Gastroesophageal sphincter (tissue), 4 donors: ENCODE measurements at places on chromosomes 4 and X.

- no peak for ATAC-seq
These were observed 6.7 kb downstream of the APOO start for GRCh38 chrX:23901060-23901459.

- no peak for ATAC-seq
These were observed 151.5 kb downstream of the CHIC2 start for GRCh38 chr4:53912766-53913497.

DNA sequence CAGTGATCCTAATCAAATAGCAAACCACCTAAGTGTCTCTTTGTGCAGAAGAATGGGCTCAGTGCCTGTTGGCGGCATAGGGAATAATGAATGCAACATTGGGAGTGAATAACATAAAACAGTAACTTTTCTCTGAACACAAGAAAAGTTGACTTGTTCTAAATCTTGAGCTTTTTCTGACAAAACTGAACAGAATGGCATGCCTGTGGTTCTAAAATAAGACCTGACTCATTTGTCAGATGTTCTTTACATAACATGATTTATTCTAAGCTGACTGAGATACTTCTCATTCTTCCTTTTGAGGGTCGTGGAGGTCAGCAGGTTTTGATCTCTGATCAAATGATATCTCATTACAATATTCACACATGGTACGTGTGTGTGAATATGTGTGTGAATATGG lies 165.4 kb upstream of the WDR1 start:
- no peak for ATAC-seq

DNA sequence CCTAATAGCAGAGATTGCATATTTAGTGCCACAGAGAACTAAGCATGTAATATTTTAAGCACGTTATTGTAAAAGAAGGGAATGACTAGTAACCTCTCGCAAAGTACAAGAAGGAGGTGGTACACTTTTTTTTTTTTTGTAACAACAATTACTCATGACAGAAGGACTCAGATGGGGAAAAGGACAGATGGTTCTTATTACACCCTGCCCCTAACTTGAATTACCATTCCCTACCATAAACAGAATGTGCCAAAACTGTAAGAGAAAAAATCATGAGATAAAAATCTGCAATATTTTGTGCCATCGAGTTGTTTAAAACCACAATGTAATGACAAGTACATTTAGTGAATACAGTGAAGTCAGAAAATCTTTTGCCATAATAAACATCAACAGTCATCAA lies 33.0 kb upstream of the RAPGEF2 start:
- ATAC-seq = no peak

GRCh38 chr4:76301068-76301774 lies 5.3 kb upstream of the STBD1 start:
- ATAC-seq = no peak

DNA sequence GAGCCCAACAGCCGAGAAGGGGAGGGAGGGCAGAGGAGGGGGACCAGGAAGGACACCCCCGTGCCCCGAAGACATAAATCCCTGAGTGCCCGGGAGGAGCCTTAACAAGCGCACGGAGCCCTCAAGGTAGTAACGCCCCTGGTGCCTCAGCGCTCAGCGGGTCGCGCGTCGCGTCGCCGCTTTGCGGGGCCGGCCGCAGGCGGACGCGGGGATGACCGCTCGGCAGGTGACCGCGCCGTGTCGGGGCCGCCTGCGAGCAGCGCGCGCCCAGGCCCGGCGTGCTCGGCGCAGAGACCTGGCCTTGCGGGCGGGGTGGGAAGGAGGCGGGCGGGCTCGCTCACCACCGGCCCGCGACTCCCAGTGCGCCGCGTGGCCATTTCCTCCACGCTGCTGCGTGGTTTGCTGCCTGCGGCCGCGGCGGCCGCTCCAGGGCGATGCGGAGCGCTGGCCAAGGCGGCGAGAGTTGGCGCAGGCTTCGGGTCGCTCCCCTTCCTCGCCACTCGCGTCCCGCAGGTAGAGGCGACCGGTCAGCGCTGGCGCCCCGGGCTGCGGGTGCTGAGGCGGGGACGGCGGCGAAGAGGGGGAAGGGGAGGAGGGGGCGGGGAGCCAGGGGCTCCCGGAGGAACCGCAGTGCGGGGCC lies 632 bp downstream of the CCSER1 start:
- peak; percentile 42 for ATAC-seq

- no peak for ATAC-seq
These were observed 804 bp downstream of the OSTC start for GRCh38 chr4:108651014-108651791.

DNA sequence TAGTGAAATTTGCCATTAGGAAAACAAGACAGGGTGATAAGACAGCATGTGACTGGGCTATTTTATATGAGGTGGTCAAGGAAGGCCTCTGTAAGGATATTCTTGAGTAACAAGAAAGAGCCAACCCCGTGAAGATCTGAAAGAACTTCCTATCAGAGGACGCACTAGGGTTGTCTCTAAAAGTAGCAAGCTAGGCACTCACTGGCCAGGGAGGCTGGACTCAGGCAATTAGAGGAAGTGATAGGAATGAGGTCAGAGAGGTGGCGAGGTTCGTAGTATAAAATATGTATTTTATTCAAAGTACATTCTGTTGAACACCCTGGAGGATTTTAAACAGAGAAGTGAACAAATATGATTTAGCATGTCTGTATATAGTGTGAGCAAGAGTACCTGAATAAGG lies 4.6 kb downstream of the BMPR1B start:
- no peak for ATAC-seq

- ATAC-seq = no peak
These were observed 131.8 kb upstream of the ENPEP start for GRCh38 chr4:110344165-110344564.

DNA sequence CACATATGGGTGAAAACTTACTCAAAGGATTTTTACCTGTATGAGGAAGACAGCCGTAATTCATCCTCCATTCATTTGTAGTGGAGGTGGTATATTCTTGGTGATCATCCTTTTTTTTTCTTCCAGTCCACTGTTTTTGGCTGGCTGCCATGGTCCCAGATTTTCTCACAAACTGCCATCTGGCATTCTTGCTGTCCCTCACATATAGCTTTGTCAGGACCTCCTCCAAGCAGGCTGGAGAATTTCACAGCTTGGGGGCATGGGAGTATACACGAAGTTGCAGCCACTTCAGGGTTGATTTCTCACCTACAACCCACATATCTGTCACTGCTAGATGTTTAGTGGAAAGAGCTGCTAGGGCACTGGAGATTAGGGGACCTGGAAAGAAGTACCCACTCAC lies 401.0 kb downstream of the IL1RAPL1 start:
- ATAC-seq = no peak
